ENCODE measurements at places on chromosomes 11 and 22.

DNA sequence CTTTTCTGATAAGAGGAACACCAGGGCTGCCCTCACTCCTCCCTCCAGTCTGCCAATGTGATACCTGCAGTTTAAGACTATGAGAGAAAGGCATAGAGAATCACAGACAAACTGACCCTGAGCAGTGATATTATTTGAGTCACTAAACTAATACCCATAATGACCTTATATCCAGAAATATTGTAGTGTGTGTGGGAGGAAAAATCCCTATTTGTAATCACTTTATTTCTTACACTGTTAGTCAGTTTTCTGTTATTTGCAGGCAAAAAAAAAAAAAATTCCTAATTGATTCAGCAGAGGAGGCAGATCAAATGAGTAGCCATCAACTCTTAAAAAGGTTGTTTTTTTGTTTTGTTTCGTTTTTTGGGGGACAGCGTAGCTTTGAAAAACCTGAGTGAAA lies 82.5 kb downstream of the MAML2 start:
- DNase-seq = no peak

DNA sequence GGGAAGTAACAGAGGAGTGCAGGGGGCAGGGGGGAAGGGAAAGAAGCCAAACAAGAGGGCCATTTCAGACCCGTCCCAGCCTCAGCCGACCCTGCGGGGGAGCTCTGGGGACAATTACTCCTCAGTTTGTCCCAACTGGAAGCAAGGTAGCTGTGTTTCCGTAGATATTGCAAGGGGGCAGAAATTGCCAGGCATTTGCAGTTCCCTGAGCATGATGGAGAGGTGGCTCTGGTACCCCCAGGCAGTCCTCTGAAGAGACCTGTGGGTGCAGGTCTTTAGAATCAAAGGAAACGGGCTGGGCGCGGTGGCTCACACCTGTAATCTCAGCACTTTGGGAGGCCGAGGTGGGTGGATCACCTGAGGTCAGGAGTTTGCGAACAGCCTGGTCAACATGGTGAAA lies 13.8 kb upstream of the JAM3 start:
- DNase-seq = no peak

- DNase-seq = no peak
Measured at GRCh38 chr11:47270331-47271271, 668 bp downstream of the MADD start.

- DNase-seq = no peak
Measured at GRCh38 chr11:43992183-43992582, 49.7 kb downstream of the C11orf96 start.

DNA sequence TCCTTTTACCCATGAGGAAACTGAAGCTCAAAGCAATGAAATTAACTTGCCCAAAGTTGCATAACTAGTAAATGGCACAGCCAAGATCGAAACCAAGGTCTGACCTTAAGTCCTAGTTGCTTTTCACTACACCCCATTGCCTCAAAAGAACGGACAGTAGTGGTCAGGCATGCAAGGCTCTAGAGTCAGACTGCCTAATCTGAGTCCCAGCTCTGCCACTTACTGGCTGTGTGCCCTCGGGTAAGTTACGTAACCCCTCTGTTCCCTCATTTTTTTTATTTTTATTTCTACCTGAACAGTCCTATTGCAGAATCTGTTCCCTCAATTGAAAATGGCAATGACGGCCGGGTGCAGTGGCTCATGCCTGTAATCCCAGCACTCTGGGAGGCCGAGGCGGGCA lies 9.6 kb downstream of the CYB561A3 start:
- DNase-seq = no peak

DNA sequence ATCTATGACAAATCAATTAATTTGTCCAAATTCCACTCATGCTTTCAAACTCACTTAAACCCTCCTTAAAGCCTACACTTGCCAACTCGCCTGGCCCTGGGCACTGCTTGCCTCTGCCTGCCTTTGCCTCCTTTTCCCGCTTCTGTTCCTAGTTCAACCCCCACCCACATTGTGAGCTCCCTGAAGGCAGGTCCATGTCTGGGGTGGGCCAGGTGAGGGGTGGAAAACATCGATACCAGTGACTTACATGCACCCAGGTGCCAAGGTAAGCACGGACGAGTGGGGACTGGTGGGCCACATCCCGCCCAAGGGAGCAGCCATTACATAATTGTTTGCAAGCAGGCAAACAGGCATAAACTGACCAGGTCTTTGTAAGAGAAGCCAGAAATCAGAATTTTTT lies 146.2 kb downstream of the ST3GAL4 start:
- DNase-seq = no peak

GRCh38 chr11:63553759-63554158 lies 9.4 kb downstream of the PLAAT2 start:
- DNase-seq = peak; percentile 35

GRCh38 chr11:2160736-2161259 lies at the start of gene INS:
Gene INS, minus strand, starts transcription at chr11:2161209. Its CDS starts 238 bp downstream, at chr11:2160971.
- DNase-seq = no peak

GRCh38 chr22:45952151-45952550 lies 24.8 kb downstream of the WNT7B start:
- DNase-seq = no peak

- no peak for DNase-seq
Measured at GRCh38 chr11:58905721-58906547, 33.4 kb upstream of the GLYATL1 start.

- peak; percentile 22 for DNase-seq
Measured at GRCh38 chr11:57499413-57499982, 16.0 kb downstream of the SLC43A1 start.

DNA sequence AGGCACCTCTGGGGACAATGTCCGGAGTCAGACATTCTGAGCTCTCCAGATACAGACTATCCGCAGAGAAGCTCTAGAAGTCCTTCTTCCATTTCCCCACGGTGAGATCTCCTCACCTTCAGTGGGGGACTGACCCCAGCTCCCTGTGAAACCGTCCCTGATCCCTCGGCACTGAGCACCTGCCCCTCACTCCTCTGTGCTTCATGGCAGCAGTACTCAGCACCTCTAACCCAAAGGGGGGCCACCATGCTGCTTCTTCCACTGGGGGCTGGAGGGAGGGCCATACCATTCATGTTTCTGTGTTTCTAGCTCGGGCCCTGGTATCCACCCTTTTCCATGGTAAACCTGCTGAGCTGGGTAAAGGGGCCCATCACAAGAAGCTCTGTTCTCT lies 321.7 kb downstream of the BRD1 start:
- DNase-seq = no peak

GRCh38 chr11:85643191-85643614 lies 4.6 kb upstream of the TMEM126A start:
- DNase-seq = no peak

- DNase-seq = no peak
Measured at GRCh38 chr11:88188251-88188931, 13.1 kb upstream of the RAB38 start.

GRCh38 chr11:34261820-34262219 lies 96.0 kb downstream of the ABTB2 start:
- no peak for DNase-seq

Measured in stimulated activated CD4-positive, alpha-beta T cell treated with anti-CD3 and anti-CD28 coated beads, Interleukin-4, amount 100 ng/mL, for 48 hours (primary cell).